ENCODE measurements at places on chromosomes 1 and 21.

DNA sequence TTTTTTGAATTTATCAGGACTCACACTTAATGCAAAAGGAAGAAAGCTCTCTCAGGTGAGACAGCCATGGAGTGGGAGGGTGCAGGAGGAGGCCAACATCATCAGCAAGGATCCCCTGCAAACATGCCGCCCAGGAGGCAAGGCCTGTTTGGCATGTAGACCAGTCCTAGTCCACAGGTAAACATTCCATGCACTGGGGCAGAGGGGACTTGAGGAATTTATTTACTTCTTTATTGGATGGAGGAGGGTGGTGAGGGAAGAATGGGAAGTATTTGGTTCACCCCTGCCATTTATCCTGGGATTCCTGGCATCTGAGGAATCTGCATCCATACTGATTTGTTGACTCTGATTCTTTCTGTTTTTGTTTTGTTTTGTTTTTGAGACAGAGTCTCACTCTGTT lies 1.5 kb upstream of the UQCRHL start:
- DNase-seq, result no peak

DNA sequence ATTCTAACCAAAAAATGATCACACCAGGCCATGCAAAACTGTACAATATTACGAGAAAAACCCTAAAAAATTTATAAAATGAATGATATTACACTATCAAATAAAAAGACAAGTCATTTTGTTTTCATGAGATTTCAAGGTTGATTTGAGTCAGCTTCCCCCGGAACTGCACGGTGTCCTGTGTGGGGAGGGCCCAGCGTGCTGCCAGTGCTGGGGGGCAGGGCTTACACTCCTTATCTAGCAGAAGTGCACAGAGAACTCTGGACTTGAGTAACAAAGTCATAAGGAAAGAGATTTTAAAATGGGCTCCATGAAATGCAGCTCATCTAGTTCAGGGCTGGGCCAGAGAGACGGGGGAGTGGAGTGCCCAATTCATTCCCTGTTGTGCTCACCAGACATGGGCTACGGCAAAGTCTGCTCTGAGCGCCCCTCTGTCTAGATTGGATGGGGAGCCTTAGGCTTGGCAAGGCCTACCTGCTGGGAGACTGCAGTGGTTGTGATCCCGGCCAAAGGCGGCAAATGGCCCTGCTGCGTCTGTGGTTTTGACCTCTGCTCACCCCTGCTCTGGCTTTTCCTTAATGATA lies 50.1 kb downstream of the COQ8A start:
- peak; percentile 77 for DNase-seq

DNA sequence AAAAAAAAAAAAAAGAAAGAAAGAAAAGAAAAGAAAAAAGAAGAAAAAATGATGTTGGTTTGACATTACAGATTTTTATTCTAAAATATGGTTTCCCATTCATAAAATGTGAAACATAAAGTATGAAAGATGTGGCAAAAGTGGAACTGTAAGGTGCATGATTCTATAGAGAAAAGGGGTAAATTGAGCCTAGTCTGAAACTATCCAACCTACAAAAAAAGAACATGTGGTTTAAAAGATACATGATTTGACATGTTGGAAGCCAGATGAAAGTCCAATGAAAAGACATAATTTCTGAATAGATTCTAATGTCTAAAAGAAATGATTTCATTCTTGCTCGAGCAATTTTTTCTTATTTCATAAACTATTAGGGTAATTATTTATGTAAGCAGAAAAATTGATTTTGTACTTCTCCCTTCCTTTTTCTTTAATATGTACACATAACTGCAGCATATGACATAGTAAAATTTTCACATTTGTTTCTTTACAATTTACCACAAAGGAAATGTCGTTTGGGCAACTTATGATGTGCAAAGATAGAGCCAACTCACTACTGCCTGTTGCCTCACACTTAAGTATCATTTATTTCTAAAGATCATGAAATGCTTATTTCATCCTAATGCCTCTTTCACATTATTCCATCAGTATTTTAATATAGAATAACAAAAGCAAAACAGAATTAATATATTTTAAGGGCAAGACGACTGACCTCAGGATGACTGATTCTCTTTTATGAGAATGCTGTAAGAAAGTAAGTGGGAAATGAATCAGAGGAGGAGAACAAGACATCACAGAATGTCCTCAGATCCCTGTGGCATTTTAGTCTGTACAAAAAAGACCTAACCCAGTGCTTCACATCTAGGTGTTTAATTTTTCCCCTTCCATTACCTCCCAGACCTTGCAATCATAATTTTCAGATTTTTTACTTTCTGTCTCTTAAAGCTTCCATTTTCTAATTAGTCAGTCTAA lies 165.8 kb upstream of the HMCN1 start:
- no peak for DNase-seq

DNA sequence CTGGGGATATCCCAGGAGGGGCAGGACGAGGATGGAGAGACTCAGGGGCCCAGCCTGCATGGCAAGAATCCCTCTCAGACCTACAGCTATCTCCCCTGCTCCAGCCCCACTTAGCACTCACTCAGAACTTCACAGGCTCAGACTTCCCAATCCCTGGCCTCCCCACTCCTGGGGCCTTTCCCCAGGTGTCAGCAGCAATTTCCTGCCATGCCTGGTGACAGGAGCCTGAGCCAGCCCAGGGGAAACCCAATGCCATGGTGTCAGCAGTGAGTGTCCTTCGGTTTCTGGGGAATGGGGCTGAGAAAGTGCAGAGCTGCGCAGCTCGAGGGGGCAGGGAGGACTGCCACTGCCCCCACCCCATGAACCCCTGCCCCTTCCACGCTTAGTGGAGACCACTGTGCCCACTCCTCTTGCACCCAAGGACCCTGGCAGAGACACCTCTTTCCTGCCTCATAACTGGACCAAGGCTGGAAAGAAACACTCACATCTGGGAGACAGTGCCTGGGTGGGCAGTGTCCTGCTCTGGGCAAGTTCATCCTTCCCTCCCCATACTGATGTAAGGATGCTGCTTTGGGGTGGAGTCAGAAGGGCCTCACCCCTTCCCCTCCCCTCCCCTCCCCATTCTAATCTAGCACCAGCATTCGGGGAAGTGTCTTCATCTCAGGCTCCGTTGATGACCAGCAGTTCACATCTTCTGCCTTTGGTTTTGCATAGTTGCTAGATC lies 17.1 kb upstream of the UBL4B start:
- DNase-seq, result no peak

DNA sequence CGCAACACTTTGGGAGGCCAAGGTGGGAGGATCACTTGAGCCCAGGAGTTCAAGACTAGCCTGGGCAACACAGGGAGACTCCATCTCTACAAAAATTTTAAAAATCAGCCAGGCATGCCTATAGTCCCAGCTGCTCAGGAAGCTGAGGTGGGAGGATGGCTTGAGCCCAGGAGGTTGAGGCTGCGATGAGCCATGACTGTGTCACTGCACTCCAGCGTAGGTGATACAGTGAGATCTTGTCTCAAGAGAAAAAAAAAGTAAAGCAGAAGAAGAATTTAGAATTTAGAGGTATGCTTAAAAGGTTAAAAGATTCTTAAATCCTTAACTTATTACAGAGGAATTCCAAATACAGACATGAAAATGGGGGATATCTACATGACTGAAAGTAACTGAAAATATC lies 79.5 kb downstream of the SMYD3 start:
- DNase-seq, result no peak

DNA sequence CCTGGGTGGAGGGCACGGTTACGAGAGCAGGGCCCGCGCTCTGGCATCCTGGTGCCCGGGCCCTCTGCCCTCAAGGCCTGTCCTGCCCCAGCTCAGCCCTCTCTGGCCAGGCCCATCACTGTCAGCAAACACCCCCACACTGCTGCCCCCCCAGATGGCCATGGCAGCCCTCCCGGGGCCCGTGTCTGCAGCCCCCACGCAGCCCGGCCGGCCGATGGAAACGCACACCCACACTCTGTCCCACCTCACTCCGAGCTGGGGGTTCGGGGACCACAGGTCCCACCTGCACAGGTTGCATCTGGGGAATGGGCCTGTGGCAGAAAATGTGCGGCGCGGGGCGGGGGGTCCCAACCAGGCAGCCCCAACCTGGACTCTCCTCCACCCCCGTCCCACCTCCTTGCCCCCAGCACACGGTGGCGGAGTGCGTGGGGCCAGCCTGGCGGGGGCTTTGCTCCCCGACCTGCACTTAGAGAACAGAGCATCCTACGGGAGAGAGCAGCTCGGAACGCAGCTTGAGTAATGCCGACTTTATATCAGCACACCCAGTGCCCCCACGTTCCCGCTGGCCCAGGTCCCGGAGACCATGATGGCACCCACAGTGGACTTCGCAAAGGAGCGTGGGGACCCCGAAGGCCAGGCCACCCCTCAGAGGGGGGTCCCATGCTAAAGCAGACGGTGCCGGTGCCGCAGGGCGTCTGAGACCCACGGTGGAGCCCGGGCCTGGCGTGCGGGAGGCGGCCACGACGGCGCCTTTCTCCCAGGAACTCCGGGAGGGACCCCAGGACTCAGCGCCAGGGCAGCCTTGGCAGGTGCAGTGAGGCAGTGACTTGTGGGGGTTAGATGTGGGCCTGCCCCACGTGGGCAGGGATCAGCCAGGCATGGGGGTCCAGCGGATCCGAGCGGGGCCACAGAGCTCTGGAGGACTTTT lies 7.5 kb upstream of the RNF223 start:
- peak; percentile 20 for DNase-seq

- no peak for DNase-seq
These were observed 191.6 kb downstream of the HUNK start for GRCh38 chr21:32064281-32064910.
